ENCODE measurements at places on chromosomes 11 and 22.

DNA sequence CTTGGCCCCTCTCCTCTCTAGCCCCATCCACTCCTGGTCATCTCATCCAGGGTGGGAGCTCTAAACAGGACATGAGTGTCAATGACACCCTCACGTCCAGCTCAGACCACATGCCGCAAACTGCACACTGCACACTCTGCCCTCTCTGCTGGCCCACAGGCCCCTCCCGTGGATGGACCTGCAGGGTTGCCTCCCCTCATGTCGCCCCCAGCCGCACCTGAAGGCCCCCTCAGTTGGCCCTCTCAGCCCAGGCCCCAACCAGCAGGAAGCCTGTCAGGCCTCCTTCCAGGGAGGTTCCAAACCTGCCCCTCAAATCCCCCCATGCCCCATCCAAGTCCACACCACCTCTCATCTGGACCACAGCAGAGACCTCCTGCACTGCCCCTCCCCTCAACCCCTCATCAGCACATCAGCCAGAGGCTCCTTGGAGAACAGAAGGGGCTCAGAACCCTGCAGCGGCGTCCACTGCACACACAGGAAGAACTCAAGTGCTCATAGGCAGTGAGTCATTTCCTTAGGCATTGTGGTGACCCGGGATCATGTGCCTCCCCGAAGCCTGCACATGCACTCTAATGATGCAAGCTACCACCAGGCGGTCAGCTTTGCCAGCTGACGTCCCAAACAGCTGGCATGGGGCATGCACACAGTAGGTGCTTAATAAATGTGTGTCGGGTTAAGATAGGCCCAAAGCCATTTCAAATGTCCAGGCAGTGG, 12.9 kb upstream of the CDKN1C start:
- DNase-seq, result no peak

DNA sequence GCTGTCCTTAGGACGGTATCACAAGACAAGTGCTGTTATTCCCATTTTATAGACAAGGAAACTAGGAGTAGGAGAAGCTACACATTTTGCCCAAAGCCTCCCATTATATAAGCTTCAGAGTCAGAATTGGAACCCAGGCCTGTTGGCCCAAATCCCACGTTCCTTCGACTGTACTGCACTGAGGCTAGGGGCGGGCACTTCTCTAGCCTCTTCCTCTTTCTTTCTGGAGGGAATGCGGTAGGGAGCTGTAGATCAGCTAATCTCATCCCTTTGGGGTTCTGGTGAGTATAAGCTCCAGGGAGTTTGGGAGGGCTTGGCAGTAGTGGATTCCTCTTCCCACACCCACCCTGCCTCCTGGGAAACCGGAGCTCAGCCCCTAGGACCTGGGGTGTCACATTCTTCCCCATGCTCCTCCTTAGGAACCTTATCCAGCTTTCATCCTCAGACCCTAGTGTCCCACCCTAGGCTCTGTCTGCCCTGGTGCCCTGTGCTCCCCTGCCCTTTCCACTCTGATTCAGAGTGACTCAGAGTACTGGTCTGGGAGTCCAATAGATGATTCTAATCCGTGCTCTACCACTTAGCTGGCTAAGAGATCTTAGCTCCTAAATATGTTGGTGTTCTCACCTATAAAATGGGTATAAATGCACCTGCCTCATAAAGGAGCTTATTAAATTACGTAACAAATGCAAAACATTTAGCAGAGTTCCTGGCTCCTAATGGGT, 29.3 kb downstream of the PHLDB1 start:
- no peak for DNase-seq

- no peak for DNase-seq
These were observed 54.3 kb upstream of the BID start for GRCh38 chr22:17828502-17829080.

- DNase-seq, result no peak
These were observed 38.2 kb downstream of the CYB5R2 start for GRCh38 chr11:7635137-7635536.

DNA sequence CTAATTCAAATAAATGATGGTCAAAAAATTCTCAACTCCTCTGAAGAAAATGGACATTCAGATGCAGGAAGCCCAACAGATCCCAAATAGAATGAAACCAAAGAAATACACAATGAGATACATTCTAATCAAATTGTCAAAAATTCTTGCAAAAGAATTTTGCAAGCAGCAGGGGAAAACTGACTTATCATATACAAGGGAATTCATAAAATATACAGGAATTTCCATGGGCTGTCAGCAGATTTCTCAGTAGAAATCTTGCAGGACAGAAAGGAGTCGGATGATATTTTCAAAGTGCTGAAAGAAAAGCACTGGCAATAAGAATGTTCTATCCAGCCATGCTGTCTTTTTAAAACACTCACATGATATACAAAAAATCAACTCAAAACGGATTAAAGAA, 194.6 kb upstream of the ZC3H12C start:
- no peak for DNase-seq

DNA sequence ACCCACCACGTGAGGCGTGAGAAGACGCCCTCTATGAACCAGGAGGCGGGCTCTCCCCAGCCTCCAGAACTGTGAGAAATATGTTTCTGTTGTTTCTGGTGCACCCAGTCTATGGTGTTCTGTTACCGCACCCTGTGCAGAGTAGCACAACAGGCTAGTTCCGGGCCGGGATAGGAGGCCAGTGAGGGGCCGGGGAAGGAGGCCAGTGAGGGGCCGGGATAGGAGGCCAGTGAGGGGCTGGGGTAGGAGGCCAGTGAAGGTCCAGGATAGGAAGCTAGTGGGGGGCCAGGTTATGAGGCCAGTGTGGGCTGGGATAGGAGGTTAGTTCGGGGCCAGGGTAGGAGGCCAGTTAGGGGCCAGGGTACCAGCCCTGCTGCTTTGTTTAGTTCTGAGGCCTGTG, 204.6 kb downstream of the BARX2 start:
- DNase-seq, result no peak

DNA sequence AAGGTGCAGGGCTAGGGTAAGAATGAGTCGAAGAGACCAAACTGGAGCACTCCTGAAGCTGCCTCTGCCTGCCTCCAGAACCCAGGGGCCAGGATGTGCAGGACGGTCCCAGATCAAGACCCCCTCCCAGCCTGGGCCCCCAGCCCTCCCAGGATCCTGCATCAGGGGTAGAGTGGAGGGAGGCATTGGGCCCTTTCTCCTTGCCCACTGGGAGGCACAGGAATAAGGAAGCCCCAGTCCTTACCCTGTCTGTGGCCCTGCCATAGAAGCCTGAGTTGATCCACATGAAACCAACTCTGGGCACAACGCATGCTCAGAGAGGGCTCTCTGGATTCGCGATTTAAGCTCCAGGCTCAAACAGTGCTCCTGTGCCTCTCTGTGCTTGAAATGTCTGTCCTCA, 661.8 kb upstream of the B3GAT1 start:
- no peak for DNase-seq

GRCh38 chr22:43377896-43378704, 33.7 kb upstream of the MPPED1 start:
- DNase-seq, result no peak

- no peak for DNase-seq
These were observed 23.2 kb downstream of the LDLRAD3 start for GRCh38 chr11:35967042-35967441.

DNA sequence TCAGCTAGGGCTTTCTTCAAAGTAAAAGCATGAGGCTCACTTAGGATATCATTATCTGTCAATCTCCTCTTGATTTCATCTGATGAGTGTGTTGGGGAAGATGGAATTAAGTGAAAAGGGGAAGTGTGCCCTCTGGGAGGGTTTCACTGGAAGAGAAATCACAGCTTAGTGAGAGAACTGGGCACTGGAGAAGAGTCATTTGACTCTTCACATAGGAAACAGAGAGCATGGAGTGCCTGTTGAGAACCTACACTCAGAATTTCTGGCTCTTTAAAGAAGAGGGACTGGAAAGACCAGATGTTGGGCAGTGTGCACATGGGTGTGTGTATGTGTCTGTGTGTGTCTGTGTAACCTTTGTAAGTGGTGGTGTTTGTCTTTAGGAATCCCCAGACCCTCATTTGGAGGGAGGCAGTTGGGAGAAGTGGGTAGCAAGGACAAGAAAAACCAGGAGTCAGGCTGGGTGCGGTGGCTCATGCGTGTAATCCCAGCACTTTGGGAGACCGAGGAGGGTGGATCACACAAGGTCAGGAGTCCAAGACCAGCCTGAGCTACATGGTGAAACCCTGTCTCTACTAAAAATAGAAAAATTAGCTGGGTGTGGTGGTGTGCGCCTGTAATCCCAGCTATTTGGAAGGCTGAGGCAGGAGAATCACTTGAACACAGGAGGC, 10.0 kb downstream of the STX3 start:
- DNase-seq, result no peak

- no peak for DNase-seq
These were observed 13.9 kb downstream of the RTN4RL2 start for GRCh38 chr11:57474017-57474802.

GRCh38 chr11:12042215-12042676, 33.8 kb upstream of the DKK3 start:
- no peak for DNase-seq
